ENCODE measurements at places on chromosomes 1 and 21.

- DNase-seq = no peak
Measured at GRCh38 chr21:20703112-20703767, 295.0 kb upstream of the NCAM2 start.

- no peak for DNase-seq
Measured at GRCh38 chr1:67040405-67040804, 13.5 kb downstream of the SLC35D1 start.

DNA sequence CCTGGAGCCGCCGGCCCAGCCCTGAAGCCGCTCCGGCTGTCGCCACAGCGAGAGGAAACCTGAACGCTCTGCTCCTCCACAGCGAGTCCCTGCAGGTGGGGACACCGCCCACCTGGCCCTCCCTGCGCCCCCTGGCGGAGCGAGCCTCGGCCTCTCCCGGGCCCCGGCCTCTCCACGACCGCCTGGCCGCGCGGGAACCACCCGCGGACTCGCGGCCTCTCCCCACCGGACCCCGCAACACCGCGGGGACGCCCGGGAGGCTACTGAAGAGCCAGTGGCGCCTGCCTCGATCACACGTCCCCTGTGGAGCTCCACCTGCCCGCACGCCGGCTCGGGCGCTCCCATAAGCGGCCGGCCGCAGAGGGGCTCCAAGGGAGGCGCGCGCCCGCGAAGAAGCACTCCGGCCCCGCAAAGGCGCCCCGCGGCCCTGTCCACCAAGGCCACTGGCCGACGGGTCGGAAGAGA is 109.6 kb downstream of the KCNN3 start:
- DNase-seq = no peak

DNA sequence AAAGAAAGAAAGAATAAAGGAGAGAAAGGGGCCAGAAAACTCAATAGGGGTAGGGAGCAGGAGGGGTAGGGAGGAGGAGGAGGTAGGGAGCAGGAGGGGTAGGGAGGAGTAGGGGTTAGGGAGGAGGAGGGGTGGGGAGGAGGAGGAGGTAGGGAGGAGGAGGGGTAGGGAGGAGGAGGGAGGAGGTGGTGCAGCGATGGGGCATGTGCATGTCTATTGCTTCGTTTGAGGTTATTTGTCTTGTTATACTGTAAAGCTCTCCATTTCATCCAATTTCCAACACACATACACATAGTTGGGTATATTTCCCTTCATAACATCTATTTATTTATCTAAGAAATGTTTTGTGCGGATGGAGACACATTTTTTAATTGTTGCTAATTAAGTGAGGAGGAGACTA is 19.7 kb downstream of the RGS1 start:
- DNase-seq = no peak

DNA sequence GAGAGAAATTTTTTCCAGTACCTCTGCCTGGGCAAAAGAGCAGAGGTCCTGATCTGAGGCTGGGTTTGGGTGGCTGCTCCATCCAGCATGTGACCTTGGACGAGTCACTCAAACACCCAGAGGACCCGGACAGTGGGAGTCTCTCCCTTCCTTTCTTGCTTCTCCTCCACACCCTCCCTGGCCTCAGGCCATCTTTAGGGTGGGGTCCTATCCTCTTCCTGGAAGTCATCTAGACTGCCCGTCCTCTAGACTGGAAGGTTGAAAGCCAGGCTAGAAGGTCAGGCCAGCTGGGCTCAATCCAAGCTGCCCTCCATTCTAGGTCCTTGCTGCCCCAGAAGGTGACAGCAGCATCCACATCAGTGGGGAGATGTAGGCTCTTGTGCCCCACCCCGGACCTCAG is 599.5 kb downstream of the MATN1 start:
- DNase-seq = no peak
